Posterior vena cava (tissue), 2 donors: ENCODE measurements at places on chromosomes 11 and 22.

DNA sequence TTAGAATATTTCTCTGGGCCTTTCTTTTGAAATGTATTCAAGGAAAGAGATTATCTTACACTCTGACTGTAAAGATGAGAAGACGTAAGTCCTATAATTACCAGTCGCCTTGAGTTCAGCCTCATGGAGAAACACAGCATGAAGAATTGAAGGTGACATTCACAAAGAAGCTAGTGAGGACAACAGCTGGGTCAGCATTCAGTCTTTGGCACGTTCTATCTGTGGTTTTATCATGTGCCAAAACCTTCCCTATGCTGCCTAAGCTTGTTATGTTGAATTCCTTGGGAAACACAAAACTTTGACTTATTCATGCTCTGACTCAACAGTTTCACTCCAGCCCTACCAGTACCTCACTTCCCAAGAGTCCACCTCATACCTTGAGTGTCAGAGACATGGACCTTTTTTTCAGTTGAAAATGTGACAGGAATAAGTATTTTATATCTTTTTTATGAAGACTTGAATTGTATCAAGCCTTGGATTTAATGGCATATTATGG, 198.8 kb upstream of the KIRREL3 start:
- DNase-seq: no peak

DNA sequence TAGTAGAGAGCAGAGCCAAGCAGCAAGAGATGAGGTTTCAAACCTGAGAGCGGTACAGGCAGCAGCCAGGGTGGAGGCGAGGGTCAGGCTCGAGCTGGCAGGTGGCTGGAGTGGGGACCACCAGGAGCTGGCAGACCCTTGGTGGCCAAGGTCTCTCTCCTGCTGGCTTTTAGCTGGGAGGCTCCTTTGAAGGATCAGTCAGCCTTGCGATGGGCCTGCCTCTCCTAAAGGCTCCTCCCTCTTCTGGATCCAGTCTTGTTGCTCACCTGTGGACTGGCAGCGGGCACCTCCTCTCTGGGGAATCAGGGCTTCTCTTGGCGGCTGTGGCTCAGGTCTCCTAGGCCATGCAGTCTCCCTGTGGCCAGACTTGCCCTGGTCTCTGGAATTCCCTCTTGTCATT, 24.8 kb downstream of the TPST2 start:
- DNase-seq: no peak

GRCh38 chr11:72079819-72080325, 470 bp downstream of the NUMA1 start:
- no peak for DNase-seq

DNA sequence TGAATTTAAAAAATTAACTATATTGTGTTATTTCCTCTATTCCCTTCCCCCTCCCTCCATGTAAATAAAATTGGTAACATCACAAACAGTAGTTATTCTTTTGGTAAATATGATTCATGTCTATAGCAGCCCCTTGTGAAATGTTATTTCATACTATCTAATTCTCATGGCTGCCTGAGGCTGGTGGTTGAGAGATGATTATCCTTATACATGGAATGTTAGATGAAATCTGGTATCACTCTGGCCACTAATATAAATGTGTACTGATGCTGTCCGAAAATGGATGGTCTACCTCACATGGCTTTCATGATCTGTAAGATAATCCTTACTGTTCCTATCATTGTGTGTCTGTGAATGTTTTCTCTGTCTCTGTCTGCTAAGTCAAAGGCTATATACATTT, 25.0 kb upstream of the EXPH5 start:
- no peak for DNase-seq

DNA sequence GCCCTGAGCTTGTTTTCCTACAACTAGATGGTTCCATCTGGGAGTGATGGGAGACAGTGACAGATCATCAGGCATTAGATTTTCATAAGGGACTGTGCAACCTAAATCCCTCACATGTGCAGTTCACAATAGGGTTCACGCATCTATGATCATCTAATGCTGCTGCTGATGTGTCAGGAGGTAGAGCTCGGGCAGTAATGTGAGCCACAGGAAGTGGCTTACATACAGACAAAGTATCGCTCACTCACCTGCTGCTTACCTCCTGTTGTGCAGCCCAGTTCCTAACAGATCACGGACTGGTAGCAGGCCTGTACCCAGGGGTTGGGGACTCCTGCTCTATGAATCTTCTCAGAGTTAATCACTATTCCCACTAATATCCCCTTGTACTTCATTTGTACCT, 12.4 kb downstream of the AAMDC start:
- no peak for DNase-seq

GRCh38 chr11:130897262-130898182, 18.8 kb downstream of the SNX19 start:
- peak; percentile 93 for DNase-seq

GRCh38 chr11:126607374-126607773, 251.9 kb downstream of the ST3GAL4 start:
- DNase-seq: no peak

GRCh38 chr22:38246692-38247091, 26.1 kb downstream of the TMEM184B start:
- peak; percentile 91 for DNase-seq

DNA sequence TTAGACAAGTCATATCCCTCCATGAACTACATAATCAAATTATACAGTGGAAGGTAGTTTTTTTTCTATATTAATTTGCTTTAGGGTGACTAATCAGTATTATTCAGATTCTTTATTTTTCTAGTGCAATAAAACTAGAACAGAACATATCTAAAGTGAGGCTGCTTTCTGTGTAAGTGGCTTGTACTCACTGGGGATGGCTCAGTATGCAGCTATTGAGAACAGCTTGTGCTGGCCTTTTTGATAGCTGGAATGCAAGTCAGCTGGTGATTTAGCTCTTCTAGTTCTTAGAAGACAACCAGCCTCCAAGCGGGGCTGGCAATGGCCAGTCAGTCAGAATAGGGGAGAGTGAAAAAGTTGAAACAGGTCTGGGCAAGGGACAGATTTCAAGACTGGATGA, 119.4 kb downstream of the BLID start:
- no peak for DNase-seq

DNA sequence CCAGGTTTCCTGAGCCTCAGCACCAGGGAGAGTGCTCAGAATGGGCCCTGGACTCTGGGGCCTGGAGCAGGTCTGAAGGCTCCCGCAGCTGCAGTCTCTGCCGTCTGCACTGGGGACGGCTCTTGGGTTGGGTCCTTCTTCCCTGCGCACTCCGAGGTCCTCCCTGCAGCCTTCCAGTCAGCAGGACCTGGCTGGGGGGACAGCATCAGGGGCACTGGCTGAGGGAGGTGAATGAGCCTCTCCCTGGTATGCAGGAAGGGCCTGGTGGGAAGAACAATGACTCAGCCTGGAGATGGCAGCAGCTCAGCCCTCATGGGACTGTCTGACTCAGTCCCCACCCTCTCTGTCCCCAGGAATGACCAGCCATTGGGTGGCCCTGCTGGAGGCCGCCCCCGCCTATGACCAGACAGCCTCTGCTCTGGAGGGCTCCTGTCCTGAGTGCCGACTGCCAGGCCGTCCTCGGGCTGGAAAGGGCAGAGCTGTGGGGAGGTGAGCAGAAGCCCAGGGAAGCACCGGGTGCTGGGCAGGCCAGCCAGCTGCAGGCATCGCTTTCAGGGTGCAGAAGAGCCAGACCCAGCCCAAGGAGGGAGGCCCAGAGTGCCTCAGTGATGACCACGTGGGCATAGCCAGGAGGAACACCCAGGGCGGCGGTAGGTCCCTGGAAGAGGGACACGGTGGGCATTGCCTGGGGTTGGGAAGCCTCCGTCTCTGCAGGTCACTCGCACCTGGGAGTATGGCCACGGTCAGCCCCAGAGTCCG, 455.0 kb downstream of the BRD1 start:
- DNase-seq: peak; percentile 60

DNA sequence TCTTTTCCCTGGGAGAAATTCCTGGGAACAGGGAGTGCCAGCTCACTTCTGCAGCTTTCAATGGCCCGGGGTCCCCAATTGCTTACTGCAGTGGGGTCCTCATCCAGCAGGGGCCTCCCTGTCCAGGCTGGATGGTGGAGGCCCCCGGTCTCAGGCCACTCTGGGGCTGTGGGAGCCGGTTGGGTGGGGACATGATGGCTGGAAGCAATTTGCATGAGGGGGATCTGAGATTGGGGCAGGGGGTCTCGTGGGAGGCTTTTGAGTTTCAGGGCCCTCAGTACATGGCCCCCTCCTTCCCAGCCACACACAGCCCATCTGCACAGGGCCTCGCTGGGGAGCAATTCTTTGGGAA, 25.2 kb downstream of the MRGPRD start:
- DNase-seq: no peak

GRCh38 chr11:62842171-62842741, 2.9 kb upstream of the WDR74 start:
- peak; percentile 79 for DNase-seq

DNA sequence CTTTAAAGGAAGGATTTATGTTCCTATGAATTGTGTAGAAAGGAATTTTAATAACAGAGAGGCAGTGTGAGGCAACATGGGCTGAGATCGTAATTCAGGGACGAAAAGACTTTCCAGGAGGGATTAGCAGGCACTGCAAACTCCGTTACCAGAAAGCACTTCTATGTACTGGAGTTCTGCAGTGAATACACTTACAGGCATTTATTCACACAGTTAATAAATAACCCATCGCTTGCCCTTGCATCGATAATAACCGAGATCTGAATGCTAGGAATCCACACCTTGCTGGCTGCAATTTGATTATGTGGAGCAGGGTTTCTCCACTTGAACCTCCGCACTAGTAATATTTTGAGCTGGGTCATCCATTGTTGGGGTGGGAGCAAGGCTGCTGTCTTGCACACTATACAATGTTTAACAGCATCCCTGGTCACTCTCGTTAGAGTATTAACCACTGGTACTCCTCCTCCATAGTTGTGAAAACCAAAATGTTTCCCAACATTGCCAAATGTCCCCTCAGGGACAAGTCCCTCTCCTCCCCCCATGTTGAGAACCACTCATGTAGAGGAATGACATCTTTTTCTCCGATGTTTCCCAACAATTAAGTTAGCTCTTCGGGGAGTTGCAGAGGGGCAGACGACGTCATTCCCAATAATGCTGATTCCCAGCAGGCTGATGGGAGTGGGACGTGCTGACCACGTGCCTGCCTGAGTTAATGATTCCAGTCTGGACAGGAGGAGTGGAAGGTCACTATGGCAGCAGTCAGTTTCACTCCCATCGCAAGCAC, 99.5 kb downstream of the SNX19 start:
- no peak for DNase-seq

DNA sequence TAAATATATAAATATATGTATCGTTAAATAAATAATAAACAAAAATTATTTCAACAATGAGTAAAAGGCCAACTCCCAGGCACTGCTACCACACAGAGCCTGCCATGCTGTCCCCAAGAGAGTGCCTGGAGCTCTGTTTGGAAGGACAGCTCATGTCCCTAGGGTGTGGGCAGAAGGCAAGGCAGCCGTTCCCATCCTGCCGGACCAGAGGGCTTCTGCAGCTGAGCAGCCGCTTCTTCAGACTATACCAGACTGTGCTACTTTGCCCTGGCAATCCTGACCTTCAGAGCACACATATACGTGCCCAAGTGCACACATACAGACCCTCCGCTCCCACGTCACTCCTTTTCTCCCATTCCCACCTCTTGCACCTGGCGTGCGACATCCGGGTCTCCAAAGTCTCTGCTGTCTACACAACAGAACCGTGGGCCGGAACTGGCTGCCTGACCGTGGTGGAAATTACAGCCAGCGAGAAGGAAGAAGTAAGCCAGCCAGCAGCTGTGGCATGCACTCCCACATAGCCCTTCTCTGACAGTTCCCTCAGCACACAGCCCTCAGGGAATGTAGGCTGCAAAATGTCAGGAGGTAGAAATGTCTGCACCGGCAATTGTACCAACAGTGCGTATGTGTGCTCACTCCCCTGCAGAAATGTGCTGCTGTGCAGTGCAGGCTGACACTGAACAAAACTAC, 24.0 kb downstream of the PAX6 start:
- no peak for DNase-seq

- DNase-seq: peak; percentile 73
Observed at GRCh38 chr22:18048441-18048898, 24.1 kb upstream of the MICAL3 start.

DNA sequence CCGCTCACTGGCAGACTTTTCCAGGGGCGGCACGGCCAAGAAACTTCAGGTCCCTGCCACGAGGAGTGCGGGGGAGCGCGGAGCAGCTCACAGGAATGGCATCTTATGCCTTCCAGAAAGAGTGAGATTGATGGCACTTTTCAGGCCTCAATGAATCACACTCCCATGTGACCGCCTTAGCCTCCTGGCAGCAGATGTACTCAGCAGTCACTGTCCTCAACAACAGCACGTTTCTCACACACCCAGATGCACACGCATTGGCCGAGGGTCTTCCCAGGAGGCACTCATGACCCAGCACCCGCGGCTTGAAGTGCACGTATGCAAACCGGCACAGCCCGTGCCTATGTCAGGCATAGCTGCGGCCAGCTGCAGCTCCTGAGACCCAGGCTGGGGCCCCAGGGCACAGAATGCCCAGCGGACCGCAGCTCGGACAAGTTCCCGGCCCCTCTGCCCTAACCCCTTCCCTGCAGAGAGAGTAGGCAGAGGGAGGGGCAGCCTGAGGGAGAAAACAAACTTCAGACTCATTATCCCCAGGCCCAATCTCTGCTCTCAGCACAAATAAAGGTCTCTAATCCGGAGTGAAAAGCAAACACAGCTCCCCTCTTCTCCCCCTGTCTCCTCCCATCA, 48.3 kb downstream of the RPUSD4 start:
- no peak for DNase-seq

GRCh38 chr22:40345815-40346184, 500 bp upstream of the ADSL start:
- DNase-seq: no peak

DNA sequence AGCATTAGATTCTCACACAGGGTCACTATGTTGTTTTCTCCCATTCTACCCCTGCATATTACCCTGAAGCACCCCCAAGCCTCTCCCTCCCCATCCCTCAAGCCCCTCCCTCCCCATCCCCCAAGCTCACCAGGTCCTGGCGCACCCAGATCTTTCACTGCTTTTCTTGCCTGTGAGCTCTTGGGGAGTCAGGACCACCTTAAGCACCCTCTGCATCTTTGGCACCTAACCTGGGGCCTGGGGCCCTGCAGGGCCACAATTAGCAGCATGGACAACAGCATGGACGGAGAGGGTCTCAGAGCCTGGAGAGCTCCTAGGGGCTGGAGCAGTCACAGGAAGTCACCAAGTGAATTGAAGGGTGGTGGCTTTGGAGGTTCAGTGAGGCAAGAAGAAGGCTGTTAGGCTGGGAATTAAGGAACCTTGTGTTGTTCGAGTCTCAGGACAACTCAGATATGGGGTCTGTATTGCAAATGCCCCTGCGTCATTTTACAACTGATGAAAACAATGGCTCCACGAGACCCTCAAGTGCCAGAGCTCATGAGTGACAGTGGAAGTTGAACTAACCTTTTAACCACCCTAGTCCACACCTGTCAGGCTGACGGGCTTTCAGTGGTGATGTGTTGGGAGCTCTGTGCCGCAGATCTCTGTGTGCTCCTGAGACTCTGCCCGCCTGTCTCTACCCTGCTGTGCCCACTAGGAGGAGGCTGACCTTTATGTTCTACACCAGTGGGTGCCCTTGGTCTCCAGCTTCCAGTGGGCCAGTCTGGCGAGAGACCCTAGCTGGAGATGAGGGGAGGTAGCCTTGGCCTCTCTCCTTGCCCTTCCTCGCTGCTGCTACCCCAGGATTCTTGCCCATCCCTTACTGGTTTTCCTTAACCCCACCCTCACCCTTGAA, 111.3 kb upstream of the OR4B1 start:
- DNase-seq: no peak
